Epithelial cell of esophagus (primary cell): ENCODE measurements at places on chromosomes 5 and 9.

GRCh38 chr5:53166183-53166495 lies 56.6 kb upstream of the MOCS2 start:
- no peak for DNase-seq

- DNase-seq, result peak; percentile 73
Observed at GRCh38 chr9:37650873-37651768, at the start of gene FRMPD1. Gene FRMPD1 (plus strand): TSS chr9:37650954. CDS start chr9:37692642, 41,688 bp downstream.

GRCh38 chr9:21507483-21507790 lies 25.3 kb upstream of the IFNE start:
- peak; percentile 50 for DNase-seq

DNA sequence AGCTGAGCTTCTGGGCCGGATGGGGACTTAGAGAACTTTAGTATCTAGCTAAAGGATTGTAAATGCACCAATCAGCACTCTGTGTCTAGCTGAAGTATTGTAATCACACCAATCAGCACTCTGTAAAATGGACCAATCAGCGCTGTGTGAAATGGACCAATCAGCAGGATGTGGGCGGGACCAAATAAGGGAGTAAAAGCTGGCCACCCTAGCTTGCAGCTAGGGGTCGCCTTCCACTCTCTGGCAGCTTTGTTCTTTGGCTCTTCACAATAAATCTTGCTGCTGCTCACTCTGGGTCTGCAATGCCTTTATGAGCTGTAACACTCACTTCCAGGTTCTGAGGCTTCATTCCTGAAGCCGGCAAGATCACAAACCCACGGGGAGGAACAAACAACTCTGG lies 354.0 kb downstream of the PRR16 start:
- no peak for DNase-seq

- DNase-seq, result no peak
Observed at GRCh38 chr5:79581535-79581934, 30.7 kb upstream of the TENT2 start.

DNA sequence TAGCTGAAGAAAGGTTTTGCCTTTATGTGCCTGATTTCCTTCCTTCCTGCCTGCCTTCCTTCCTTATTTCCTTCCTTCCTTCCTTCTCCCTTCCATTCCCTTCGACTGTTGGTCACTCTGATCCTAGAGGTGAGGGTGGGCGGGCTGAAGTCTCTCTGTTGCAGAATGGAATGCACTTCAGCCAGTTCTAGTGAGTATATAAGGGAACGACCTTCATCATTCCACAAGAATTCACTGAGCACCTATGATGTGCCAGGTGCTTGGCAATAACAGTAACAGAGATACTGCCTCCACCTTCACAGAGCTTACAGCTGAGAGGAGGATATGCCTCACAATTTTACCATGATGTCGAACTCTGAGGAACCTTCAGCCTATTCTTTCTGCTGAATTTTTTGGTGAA lies 8.7 kb upstream of the OR5C1 start:
- DNase-seq, result no peak

DNA sequence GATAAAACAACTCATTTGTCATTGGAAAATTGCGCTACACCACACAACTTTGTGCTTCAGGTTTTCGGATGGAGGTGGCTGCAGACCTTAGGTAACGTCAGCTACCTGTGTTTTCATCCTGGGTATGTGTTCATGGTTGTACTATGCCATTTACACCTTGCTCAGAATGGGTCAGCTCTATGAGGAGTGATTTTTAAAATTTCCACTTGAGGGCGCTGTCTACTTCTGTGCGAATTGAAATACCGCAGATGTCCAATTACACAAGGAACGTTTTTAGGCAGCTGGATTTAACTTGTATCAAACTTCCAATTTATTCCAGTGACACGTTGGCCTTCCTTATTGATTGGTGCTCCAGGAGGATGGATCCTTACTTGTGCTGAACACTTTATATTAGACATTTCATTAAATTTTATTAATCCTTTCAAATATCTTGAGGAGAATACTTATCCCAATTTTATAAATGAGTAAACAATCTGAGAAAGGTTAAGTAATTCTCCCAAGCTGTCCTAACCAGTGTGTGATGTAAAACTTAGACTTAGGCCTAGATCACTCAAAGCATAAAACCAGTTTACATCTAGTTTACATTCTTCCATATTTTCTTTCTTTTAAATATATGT lies 23.4 kb downstream of the DMRTA1 start:
- peak; percentile 64 for DNase-seq

- no peak for DNase-seq
Observed at GRCh38 chr9:34741628-34742027, 31.7 kb upstream of the CCL21 start.

DNA sequence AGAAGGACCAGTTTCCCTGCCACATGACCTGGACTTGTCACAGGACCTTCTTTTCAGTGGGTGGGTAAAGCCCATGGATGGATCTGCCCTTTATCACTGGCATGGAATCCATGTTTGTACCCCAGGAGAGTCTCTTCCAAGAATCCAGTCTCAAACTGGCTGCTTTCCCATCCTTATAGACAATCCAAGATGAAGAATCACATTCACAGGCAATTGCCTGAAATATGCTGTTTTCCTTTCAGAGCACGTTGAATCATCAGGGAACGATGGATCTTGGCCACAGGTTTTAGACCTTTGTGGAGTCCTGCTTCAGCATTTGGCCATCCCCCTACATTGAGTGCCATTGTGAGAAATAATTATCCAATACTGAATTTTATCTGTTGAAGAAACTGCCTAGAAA lies 319.8 kb downstream of the ASTN2 start:
- no peak for DNase-seq

- DNase-seq, result no peak
Observed at GRCh38 chr9:89873801-89874200, 269.0 kb downstream of the GADD45G start.

DNA sequence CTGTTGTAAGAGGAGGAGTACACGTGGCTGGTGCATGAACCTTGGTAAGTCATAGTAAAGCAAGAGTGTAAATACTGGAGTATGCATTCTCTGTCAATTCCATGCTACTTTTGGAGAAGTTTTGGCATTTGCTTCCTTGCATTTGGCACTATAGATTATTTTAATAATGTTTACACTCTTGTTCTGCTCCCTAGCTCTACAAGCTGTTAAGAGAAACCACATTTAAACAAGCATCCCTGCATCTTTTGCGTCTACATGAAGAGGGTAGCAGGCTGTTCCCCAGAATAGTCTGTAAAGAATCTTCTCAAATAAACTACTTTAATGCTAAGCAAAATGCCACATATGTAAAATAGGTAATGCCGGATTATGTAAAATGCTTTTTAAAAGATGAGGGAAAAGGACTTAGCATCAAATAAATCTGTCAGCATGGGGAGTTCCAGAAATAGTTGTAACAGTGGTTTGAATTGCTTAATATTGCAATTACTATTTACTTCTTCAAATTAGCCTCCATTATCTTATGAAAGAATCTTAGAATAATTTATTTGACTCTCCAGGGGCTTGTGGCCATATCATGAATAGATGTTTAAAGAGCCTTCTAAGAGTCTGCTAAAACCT lies 2127.3 kb upstream of the WWC1 start:
- no peak for DNase-seq

- no peak for DNase-seq
Observed at GRCh38 chr5:166959766-166960165, 1331.7 kb upstream of the WWC1 start.

DNA sequence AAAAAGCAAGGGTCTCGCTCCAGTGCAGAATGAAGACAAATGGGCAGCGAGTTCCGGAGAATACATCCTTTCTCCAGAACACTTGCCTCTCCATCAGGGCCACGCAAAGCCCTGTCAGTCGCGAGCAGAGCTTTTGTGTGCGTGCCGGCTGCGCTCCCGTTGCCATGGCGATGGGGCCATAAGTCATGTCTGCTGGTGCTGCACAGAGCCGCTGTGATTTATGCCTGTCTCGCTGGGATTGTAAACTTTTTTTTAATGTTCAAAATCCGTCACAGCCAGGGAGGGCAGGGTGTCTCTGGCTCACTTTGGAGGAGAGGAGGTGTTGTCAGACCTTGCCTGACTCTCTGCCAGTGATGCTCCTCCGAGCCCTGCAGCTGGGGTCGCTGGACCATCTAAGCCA lies 272.7 kb downstream of the TRIM32 start:
- DNase-seq, result peak; percentile 7

- peak; percentile 44 for DNase-seq
Observed at GRCh38 chr5:58153255-58153654, 306.6 kb downstream of the PLK2 start.

- DNase-seq, result peak; percentile 55
Observed at GRCh38 chr5:20445326-20445860, 457.4 kb upstream of the CDH18 start.

DNA sequence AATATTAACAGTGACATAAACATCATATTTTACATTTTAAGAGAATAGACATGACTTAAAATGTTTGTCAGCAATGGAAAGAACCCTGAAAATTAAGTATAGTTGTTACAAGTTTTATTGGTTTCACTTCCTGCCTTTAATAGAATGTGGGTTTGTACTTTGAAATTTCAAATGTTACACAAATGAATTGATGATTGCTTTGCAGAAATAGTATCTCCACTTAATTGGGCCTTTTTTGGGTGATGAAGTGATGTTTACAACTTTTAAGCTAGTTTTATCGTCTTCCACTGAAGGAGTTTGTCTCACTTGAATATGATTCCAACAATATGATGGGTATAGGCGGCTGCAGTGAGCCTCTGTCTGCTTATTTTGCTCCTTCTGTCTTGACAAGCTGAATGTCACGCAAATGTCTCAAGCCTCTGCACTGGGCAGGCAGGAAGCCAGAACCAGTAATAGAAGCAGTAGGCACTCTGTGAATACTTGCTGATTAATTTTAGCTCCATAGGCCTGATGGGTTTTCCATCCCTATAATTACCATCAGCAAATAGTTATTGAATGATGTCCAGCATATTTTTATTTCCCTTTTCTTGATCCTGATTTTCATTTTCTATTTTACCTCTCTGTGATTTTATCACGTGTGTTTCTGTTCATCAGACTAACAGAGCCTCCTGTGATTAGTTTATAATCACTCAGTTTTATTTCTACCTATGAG lies 10.6 kb upstream of the NR3C1 start:
- DNase-seq, result no peak

- no peak for DNase-seq
Observed at GRCh38 chr5:173884402-173885053, 3.6 kb upstream of the CPEB4 start.

- DNase-seq, result no peak
Observed at GRCh38 chr5:119276978-119277377, 78.8 kb upstream of the TNFAIP8 start.

- no peak for DNase-seq
Observed at GRCh38 chr5:10975945-10976344, 214.9 kb upstream of the DAP start.

DNA sequence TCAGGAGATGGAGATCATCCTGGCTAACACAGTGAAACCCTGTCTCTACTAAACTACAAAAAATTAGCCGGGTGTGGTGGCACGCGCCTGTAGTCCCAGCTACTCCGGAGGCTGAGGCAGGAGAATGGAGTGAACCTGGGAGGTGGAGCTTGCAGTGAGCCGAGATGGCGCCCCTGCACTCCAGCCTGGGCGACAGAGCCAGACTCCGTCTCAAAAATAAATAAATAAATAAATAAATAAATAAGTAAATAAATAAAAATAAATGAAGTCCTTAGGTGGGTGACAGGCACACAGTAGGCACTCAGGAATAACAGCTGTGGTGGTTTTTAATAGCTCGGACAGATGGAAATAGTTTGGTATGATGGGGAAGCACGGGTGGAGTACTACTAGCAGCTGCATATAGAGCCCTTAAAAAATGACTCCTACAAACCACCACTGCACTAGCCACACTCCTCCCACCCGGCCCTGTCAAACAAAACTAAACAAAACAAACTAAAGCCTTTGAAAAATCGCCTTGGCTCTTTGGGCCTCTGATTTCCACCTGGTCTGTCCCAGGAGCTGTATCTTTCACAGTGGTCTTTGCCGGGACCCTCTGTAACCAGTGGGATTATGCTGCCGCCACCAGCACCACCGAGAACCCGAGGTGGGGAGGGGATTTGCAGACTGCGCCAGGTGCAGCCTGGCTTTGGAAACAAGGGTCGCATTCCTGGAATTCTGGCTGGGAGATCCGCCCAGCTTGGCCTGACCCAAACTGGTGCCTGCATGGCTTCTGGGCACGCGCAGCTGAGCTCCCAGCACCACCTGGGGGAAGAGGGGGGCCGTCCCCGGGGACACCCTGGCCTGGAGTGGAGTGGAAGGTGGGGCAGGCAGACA lies 5.1 kb upstream of the WDR5 start:
- peak; percentile 41 for DNase-seq

GRCh38 chr5:2832394-2832793 lies 80.9 kb upstream of the IRX2 start:
- no peak for DNase-seq

DNA sequence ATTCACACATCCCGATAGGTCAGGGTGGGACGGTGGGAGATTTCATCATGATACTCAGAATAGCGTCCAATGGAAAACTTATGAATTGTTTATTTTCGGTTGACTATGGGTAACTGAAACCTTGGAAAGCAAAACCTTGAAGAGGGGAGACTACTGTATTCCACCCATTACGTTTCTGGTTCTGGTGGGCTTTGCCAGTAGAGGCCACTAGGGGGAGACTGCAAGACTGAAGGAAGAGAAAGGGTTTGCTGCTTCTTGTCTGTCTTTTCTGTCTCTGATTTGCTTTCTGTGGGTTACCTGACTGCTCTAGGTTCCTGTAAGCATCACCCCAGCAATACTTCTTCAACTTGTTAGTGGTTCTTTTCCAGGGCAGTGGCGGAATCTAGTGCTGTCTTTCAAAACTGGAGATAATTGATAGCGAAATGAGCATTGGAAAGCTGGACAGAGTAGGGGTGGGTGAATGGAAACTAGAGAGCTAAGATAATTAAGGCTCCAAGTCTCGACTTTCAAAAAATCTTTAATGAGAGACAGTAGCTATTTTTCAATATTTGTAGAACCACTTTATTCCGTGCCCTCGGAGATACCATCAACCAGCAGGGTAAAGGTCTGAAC lies 27.0 kb downstream of the GRIN3A start:
- DNase-seq, result no peak
